M059J (cell line): ENCODE measurements at places on chromosomes 2 and 18. TPM values are rescaled to one million over a fixed set of nuclear protein-coding genes. Genes with fewer than 3 reads are reported as not detected.

GRHL1 gene
- total RNA-seq, result 3.2 and 5.7 TPM in 2 replicates

NMUR1 gene
- not detected in 2 replicates for total RNA-seq

SERPINB10 gene
- total RNA-seq, result not detected in 2 replicates

CD8A gene
- not detected in 2 replicates for total RNA-seq

ATG4B gene
- 46.1 and 49.5 TPM in 2 replicates for total RNA-seq

ALKAL2 gene
- total RNA-seq, result not detected in 2 replicates

DNA sequence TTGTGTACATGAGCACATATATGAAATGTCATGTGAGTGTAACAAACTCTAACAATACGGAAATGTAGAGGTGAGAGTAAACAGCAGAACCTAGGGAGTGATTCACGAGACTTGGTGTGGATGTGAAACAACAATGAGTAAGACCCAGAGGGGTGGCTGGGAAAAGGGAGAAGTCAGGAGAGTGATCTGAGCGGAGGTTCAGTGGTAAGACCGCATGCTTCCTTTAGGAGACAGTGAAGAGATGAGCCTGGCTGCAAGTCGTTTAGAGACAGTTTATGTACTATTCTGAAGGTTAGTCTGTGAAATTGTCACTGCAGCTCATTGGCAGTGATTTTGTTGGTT lies 150.6 kb downstream of the PRPF40A start:
- no peak for DNase-seq

GRCh38 chr18:3830604-3831003 lies 380.6 kb downstream of the TGIF1 start:
- no peak for DNase-seq
